ENCODE measurements at places on chromosomes 3 and 15.

- DNase-seq = no peak
Measured at GRCh38 chr15:74451322-74451721, 9.6 kb downstream of the UBL7 start.

DNA sequence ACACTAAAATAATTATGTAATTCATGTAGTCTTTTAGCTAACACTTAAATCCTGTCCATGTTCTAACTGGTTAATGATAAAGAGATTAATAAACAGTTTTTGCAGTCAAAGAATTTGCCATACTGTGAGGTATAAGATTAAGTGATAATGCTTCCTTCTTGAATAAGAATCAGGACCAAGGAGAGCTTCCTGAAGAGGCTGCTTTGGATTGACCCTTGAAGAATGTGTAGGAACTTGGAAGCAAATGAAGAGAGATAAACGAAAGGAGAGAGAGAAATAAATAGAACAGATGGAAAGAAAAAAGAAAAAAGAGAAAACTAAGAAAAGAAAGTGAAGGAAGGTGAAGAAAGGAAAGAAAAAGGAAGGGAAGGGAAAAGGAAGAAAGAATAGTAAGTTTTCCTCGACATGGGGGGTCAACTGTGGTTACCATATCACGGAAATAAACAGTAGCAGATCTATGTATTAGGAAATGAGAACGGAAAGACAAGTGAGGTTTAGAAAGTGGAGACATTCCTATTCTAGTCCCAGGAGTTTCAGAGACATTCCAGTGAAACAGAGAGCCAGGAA is 539.8 kb downstream of the FGF12 start:
- DNase-seq = no peak

DNA sequence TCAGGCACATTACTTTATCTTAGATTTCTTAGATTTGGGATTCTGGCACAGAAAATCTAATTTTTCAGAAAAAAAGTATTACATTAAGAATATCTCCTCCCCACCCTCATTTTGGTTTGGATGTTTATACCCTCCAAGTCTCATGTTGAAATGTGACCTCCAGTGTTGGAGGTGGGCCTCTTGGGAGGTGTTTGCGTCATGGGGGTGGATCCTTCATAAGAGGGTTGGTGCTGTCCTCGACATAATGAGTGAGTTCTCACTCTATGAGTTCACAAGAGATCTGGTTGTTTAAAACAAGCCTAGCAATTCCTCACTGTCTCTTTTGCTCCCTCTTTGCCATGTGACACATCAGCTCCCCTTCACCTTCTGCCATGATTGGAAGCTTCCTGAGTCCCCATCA is 45.6 kb upstream of the WWTR1 start:
- no peak for DNase-seq

DNA sequence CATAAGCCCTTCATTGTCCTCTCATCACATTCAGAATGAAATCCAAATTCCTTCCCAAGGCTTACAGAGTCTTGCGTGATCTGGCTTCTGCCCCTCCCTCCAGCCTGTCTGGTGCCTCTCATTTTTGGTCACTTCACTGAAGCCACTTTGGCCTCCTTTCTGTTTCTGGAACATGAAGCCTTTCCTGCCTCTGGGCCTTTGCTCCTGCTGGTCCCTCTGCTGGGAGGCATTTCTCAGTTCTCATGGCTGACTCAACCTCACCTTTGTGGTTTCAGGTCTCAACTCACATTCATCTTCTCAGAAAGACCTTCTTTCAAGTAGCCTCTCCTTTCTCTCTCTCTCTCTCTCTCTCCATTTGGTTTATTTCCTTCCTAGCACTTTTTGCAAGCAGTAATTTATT is 43.9 kb upstream of the BHLHE40 start:
- no peak for DNase-seq

GRCh38 chr3:44476181-44476611 is 1.3 kb downstream of the ZNF445 start:
- no peak for DNase-seq

- no peak for DNase-seq
Measured at GRCh38 chr3:100244264-100244663, 16.5 kb upstream of the TBC1D23 start.

- peak; percentile 41 for DNase-seq
Measured at GRCh38 chr15:79339588-79340314, 28.8 kb downstream of the TMED3 start.

DNA sequence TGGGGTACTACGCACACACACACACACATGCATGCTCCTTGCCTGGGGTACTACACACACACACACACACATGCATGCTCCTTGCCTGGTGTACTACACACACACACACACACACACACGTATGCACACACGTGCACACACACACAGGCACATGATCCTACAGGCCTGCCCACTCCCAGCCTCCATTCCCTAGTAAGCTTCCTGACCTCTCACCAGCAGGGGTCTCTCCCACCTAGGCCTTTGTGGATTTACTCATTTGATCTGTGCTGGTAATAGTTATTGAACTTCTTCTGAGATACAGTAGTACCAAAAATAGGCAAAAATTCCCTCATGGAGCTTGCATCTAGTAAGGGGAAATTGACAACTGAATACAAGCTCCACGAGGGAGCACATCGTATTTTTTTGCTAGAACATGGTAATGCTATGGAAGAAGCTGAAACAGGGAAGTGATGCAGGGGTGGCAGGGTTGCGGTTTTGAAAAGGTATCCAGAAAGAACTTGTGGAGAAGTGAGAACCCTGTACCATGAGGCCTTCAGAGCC is 19.1 kb downstream of the TTC21A start:
- peak; percentile 5 for DNase-seq

- no peak for DNase-seq
Measured at GRCh38 chr3:74372743-74373142, 241.7 kb downstream of the CNTN3 start.

GRCh38 chr3:59052803-59053411 is 3.1 kb upstream of the CFAP20DC start:
- DNase-seq = peak; percentile 9

GRCh38 chr15:23482764-23483489 is 35.9 kb upstream of the GOLGA6L2 start:
- no peak for DNase-seq

DNA sequence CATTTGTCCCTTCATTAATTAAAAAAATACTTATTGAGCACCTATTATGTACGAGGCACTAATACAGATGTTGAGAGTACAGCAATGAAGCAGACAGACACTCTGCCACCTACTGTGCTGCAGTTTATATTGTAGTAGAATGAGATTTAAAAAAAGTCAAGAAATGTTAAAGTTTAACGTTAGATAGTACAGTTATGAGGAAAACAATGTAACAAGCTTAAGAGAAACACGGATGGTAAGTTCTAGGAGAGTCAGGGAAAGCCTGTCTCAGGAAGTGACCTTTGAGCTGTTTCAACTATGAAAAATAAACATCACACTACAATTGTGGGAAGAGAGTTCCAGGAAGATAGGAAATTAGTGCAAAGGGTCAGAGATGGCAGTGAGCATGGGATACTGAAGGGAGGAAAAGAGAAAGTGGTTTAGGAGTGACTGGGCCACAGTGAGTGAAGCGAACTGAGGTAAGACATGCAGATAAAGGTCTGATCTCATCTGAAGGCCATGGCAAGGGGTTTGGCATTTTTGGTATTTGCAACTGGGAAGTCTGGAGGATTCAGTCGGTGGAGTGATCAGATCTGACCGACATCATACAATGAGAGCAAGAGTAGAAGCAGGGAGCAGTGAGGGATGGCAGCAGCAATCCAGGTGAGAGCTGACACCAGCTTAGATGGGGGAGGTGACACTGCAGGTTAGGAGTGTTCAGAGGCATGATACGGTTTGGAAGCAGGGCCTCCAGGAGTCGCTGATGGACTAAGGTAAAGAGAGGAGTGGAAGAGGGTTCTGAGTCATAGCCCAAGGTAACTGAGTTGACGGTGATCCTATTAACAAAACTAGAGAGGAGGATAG is 28.5 kb downstream of the PLSCR4 start:
- peak; percentile 89 for DNase-seq

GRCh38 chr3:112303764-112304325 is 9.8 kb upstream of the SLC9C1 start:
- DNase-seq = no peak

DNA sequence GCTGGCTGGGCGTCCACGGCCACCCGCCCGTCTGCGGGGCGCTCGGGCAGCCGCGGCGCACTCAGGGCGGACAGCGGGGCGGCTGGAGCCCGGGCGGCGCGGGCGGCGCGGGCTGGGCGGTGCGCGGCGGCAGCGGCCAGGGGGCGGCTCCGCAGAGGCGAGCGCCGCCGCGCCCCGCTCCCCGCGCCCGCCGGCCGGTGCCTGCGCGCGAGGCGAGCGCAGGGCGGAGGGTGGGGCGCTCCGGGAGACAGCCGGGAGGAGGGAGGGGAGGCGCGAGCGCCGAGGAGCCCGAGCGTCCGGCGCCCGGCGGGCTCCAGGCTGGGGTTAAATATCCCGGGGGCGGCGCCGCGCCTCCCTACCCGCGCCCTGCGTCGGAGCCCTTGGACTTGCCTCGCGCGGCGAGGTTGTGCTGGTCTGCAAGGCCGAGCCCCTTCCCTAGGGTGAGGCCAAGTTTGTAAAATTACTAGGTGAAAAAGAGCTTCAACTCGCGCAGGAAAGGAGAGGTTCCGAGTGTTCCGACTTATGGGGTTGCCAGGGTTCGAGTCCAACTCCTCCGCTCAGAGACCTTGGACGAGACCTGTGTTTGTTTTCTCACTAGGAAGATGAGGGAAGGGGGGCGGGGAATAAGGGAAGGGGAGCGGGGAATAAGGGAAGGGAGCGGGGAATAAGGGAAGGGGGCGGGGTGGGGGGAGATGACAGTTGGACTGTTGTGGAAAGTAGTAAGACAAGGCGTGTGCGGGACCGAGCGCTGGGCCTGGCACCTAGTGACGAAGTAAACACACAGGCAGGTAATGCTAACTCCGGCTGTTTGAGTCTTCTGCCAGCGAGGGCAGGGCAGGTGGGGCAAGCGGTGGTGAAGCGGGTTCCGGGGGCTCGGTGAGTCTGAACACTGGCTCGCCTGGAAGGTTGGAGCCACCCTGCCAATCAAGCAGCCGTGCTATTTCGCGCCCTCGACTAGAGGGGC is at the start of gene TNFAIP8L3:
TSS of gene TNFAIP8L3 (minus strand) at position 301 of the 964 bp plus-strand sequence. CDS start 311 bp downstream, outside the sequence.
- DNase-seq = peak; percentile 54

DNA sequence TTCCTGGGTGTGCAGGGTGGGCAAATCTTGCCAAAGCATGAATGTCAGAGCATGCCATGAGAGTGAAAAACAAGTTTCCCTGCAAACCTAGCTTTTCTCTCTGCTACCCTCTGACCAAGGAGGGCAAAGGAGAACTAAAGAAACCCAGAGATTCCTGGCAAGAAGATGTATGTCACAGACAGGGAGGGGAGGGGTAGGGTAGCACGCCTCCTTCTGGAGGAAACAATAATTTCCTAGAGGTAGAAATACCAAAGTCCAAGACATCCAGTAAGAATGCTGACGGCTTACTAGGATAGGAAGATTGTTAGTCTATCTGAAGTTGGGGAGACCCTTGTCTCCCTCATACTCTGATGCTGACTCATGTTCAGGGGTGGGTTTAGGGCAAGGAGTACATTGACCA is 203.9 kb downstream of the NR1D2 start:
- DNase-seq = no peak

DNA sequence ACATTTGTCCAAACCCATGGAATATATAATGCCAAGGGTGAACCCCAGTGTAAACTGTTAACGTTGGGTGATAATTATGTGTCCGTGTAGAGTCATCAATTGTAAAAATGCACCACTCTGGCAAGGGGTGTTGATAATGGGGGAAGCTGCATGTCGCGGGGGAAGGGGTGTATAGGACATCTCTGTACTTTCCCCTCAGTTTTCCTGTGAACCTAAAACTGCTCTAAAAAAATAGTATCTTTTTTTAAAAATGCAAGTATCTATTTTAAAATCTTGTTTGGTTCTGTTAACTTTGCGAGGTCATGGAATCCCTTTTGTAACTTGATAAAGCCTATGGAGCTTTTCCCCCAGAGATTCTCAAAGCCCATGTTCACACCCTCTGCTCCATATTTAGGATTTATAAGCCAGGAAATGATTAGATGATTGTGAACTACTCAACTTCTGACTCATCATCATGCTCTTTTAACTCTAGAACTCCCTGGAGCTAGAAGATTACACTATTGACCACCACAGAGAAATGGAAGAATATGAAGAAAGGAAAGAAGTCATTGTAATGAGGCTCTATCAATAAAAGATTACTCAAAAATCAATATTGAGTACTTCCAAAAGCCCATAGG is 56.1 kb upstream of the C3orf49 start:
- no peak for DNase-seq

DNA sequence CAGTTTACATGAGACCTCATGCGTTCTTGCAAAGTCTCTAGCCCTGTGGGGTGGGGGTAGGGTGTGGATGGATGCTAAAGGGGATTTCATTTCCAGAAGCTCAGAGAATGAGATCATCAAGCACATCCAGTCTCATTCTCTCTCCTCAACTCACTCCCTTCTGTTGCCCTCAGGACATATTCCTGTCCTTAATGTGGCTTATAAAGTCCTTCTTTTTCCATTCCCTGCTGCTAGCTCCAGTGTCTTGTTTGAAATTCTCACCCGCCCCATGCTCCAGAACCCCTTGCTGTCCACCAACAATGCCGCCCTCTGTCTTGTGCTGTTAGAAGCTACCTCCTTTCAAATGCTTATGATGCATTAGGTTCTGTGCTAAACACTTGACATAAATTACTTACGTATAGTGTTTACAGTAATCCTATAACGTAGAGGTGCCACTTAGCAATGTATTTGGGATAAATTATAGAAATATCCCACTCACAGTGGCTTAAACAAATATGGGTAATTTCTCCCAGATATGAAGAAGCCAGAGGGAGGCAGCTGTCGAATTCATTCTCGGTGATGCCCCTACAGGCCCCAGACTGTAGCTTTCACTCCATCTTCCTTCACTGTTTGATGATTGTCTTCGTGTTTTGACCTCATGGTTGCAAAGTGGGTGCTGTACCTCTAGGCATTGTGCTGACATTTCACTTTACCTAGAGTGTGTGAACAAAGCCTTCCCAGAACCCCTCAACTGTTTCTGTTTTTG is 273.1 kb upstream of the TBL1XR1 start:
- no peak for DNase-seq

DNA sequence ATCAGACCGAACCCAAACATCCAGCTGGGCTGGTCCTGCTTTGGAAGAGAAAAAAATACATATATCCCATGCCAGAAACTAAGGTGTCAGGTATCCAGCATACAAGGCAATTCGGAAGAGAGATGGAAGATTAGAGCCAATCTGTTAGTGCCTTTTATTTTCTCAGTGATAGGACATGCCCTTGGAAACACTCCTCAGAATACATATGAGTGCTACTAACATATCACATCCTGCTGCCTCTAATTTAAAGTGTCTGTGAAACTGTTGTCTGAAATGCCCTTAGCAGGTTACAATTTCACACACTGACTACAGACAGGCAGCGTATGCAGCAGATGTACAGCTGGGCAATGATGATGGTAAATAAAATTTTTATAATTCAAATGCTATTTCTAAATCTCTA is 78.9 kb downstream of the RBPMS2 start:
- no peak for DNase-seq

GRCh38 chr3:142019794-142020320 is 129.5 kb downstream of the TFDP2 start:
- no peak for DNase-seq
